ENCODE measurements at places on chromosomes 3 and 15.
A peak's percentile ranks its signal among the peaks of the same experiment; 100 is the strongest.

- no peak for DNase-seq
Measured at GRCh38 chr3:21356402-21356801, 394.6 kb downstream of the ZNF385D start.

- no peak for DNase-seq
Measured at GRCh38 chr15:76200083-76200465, 111.2 kb downstream of the ETFA start.

DNA sequence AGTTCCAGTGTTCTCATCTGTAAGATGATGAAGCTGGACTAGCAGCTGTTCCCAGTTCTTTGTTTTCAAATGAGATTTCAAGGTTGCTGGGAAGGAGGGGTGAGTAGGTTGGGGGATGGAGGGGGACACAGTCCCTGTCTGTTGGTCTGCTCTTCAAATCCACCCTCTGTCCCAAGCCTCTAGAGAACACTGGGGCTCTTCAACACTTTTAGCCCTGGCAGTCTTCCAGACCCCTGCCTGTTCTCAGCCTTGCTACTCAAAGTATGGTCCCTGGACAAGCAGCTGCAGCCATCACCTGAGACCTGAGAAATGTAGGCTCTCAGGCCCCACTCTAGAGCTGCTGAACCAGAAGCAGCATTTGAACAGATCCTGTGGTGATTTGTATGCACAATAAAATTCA is 41.3 kb downstream of the NEK11 start:
- DNase-seq, result peak; percentile 4

- DNase-seq, result no peak
Measured at GRCh38 chr15:38782156-38782555, 217.5 kb upstream of the RASGRP1 start.

DNA sequence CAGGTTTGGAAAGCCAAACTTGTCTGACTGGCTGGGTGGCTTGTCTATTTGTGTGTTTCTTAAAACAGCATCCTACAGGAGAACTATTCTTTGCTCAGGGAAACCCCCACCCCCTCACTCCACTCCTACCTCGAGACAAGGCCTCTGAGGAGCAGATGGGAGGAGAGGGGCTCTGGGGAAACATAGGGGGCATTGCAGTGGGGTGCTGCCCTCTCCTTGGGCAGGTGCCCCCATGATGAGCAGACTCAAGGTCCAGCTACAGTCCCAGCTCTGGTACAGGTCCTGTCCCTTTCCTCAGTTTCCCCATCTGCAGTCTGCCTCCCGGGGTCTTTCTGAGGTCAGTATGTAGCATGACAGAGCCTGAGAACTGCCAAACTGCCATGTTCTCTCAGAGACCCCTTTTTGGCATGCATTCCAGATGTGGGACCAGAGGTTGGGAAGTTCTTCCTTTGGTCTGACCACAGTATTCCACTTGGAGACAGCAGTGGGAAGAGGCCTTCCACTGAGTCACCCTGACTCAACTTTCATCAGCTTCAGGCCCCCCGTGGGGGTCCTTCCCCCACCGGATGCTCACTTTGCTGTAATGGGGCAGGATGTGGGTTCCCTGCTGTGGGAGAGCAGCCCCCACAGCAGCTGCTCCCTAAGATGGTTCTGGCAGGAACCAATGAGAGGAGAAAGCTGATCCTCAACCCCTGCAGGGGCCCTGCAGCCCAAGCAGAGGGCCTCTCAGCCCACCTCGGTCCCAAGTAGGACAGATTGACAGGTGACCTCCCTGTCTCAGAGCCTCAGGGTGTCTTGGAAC is 32.3 kb upstream of the CYP11A1 start:
- no peak for DNase-seq

- peak; percentile 13 for DNase-seq
Measured at GRCh38 chr3:79306934-79307570, 460.7 kb downstream of the ROBO1 start.

- no peak for DNase-seq
Measured at GRCh38 chr3:182737825-182738224, 55.5 kb upstream of the ATP11B start.

DNA sequence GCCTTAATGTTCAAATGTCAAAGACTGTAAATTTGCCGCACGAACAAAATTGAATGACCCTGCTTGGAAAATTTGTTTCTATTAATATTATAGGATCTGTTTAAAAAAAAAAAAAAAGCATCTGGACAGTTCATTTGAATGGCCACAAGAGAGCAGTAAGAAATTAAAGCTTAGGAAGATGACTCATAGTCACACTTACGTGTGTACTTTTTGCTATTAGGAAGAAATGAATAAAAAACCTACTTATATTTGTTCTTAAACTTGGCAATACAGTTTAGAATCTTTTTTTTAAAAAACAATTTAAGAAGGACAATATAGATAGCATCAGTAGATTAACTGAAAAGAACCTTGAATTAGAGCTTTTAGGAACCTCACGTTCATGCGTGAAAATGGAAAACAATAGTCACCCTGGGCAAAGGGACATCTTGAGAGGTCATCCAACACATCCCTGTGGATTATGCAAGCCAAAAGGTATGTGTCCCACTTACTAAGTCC is 621.8 kb downstream of the MECOM start:
- peak; percentile 60 for DNase-seq

GRCh38 chr15:33810073-33810595 is 158.2 kb upstream of the CHRM5 start:
- DNase-seq, result no peak

- peak; percentile 93 for DNase-seq
Measured at GRCh38 chr3:64209866-64210621, 15.2 kb downstream of the PRICKLE2 start.

DNA sequence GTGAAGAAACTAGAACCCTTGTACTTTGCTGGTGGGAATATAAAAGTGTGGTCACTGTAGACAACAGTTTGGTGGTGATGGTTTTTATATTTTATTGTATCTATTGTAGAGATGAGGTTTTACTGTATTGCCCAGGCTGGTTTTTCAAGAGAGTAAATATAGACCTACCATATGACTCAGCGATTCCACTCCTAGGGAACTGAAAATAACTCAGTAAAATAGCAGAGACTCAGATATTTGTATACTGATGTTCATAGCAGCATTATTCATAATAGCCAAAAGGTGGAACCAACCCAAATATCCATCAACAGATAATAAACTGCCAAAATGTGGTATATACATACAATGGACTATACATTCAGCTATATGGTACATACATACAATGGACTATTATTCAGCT is 68.8 kb upstream of the IL12A start:
- DNase-seq, result no peak

DNA sequence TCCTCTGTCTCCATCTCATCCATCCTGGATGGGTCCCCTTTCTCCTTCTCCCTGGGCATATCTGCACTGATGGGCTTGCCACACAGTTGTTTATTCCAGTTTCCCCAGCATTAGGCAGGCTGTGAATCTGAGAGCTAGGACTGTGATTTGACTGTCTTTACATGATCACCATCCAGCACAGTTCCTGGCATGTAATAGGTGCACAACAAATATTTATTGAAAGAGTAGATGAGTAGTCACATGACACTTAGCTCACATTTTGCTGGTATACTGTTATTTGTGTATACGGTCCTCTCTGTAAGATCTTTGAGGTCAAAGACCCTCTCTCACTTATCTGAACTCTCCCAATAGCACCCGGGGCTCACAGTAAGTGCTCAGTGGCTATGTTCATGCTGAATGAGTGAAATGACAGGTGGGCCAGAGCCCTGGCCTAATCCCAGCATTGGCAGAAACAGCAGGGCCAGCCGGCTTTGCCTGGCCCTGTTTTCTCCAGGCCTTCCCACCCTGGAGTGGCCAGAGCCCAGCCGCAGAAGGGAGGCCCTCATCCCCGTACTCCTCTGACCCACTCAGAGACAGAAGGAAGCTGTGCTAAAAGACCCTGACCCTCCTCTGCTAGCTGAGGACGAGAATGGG is 16.2 kb upstream of the BAHD1 start:
- DNase-seq, result no peak

- no peak for DNase-seq
Measured at GRCh38 chr3:183158551-183159006, 4.0 kb downstream of the LAMP3 start.

GRCh38 chr15:52466134-52466701 is 62.5 kb downstream of the MYO5A start:
- DNase-seq, result peak; percentile 14

GRCh38 chr3:14300721-14301399 is 101.5 kb upstream of the SLC6A6 start:
- DNase-seq, result no peak

DNA sequence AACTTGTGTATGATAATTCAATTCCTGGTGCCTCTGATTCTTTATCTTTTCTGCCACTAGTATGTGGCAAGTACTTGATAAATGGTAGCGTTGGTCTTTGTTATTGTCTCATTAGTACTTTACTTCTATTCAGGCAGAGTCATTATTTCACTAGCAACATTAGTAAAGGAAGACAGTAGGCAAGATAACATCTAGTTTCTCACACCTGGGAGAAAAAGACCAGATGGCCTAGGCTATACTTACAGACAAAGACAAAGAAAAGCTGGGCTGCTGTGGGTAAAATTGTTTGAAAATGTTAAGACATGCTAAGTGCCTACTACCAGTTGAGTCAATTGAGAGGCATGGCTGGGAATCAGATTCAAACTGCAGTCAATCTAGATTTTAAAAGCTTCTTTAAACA is 198.7 kb upstream of the CMC1 start:
- DNase-seq, result no peak

DNA sequence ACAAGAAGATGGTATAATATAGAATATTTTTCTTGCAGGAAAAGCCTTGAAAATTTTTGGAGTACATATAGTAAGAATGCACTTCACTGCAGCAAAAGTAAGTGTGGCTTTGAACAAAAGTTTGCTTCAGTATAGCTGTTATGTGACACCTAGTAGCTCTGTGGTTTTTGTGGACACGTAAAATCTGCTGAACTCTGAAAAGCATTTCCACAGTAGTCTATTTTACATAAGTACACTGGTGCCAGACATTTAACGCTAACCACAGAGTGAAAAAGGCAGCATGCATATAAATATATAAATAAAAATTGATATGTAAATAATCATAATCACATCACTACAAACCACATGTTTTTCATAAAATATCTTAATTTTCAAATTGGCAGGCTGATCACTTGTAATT is 39.8 kb downstream of the CGGBP1 start:
- no peak for DNase-seq

DNA sequence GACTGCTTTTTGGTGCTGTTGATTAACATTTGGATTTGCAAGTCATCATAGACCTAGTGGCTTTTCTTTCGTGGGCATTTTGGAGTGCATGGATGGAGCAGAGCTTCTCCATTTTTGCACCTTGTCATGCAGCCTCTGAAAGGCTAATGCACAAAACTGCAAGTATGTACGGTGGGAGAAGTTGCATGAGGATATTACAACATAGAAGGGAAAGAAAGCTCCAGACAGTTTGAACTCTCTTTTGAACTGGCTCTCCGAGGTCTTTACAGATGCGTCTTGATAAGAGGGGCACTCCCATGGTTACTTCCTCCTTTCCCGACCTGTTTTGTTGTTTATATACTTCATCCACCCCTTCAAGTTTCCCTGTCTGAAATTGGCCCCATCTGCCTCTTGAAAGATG is 147.1 kb upstream of the GBE1 start:
- no peak for DNase-seq

Data from lung (tissue), 17 donors.